ENCODE measurements at places on chromosomes 16 and 17.

DNA sequence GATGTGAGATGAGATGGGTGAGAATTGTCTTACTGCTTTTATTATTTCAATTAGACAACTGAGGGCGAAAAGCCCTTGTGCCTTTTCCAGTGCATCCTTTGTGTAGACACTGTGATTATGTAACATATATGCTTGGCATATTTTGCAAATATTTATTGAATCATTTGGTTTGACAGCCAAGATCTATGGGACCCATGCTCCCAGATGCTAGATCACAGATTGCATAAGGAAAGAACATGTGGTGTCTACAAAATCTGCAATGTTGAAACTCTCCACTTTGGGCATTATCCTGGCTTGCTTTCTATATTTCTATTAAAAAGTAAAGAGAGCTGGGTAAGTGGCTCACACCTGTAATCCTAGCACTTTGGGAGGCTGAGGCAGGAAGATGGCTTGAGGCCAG, 4.8 kb upstream of the COG1 start:
- no peak for DNase-seq

DNA sequence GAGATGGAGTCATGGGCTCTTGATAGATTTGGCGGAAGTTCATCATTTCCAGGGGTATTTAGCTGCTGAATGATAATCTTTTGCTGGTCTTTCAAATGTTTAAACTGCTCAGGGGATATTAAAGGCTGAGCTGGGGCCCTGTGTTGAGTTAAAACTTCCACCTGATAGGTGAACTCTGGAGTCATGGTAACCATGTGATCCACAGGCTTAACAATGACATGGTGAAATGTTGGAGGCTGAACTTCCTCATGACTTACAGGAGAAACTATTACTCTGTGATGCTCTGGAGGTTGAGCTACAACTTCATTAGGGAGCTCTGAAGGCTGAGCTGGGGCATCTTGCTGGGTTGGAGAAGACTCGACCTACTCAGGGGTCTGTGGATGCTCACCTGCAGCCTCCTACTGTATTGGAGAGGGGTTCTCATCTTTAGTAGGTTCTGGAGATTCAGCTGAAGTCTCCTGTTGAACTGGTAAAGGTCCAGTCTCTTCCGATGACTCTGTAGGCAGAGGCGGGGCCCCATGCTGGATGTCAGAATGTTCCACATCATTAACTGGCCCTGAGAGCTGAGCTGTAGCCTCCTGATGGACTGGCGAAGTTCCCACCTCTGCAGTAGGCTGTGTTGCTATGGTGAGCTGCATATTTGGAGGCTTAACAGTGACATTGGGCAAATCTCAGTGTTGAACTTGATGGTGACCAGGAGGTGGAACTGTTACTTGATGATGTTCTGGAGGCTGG, 24.2 kb downstream of the RDM1 start:
- DNase-seq: no peak

GRCh38 chr17:17186051-17186450, 20.1 kb downstream of the PLD6 start:
- DNase-seq: peak; percentile 30

DNA sequence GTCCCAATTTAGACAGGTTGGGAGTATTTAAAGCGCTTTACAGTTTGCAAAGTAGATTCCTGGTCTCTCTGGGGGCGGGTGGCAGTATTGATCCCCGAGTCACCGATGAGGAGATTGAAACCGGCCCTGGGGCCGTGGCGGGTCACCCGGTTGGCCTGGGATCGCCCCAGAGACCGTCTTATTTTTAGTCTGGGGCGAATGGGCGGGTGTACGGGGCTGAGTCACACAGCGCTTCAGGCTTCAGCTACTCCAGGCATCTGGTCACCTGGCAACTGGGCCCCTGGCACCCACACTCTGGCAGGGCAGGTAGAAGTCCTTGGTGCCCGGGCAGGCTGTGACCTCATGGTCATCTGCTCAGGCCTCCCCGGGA, 669 bp downstream of the MIEF2 start:
- no peak for DNase-seq

DNA sequence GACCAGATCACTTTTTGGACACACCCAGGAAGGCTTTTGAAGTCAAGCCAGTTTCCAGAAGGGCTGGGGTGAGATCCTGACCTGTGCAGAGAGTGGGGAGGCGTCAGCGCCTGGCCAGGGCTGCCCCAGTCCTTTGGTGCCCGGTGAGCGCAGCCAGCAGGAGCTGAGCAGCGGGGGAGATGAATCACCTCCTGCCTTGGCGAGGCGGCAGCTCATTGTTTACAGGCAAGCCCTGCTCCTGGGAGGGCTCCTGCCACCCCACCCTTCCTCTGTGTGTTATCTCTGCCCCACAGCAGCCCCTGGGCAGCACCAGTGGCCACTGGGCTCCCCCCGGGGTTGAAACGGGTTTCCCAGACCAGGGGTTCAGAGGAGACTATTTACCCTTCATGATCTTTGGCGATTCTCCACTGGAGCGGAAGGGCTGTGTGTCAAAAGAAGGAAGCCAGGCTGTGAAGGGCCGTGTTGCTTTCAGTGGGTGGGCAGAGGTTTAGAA, 14.1 kb upstream of the ITGB4 start:
- DNase-seq: no peak

DNA sequence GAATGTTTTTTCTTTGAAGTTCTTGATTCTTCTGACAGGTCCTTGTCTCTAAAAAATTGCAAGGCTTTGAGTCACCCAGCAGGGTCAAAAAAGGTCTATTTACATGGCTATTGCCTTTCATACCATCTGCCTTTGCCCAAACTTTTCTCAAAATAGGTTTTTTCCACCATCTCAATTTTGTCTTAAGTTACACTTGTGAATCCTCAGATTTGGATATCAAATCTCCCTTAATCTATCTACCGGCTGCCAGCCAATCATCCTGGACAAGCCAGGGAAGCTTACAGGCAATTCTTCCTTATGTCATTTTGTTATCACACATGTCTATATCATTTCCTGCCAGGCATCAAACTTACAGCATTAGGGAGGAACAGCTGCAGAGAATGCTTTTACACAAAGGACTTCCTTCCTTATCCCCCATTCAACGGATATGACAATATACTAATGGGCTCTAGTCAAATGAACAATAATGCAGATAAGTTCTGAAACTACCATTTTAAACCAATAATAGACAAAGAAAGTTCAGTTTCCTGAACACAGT, 104.1 kb upstream of the CORO6 start:
- DNase-seq: no peak

DNA sequence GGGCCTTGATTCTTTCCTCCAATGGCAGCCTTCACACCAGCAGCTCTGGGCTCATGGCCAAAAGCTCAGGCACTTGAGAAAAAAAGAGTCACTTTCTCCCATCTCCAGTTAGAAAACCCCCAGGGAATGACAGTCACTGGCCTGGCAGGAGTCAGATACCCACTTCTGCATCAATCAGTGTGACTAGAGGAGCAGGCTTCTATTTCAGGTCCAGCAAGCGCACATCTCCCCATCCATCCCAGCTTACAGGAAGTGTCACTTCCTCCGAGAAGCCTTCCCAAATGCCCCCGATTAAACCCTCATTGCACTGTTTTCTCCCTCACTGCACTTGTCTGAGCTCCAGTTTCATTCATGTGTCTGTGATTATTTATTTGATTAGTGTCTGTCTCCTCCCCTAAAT, 30.4 kb upstream of the CCL1 start:
- no peak for DNase-seq

DNA sequence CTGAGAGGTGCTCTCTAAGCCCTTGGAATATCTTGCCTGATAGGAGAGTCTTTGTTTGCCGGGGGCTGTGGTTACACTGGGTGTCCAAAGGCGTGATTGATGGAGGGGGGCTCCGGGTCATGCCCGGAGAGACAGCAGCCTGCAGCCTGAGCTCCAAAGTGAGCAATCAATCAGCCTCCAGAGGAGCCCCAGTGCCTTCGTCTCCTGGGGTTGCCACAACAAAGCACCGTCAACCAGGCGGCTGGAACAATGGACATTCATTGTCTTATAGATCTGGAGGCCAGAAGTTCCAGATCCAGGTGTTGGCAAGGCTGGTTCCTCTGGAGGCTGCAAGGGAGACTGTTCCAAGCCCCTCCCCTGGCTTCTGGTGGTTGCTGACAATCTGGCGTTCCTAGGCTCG, 24.0 kb upstream of the GINS2 start:
- no peak for DNase-seq

- no peak for DNase-seq
Measured at GRCh38 chr17:72077326-72077960, 43.4 kb upstream of the SOX9 start.

DNA sequence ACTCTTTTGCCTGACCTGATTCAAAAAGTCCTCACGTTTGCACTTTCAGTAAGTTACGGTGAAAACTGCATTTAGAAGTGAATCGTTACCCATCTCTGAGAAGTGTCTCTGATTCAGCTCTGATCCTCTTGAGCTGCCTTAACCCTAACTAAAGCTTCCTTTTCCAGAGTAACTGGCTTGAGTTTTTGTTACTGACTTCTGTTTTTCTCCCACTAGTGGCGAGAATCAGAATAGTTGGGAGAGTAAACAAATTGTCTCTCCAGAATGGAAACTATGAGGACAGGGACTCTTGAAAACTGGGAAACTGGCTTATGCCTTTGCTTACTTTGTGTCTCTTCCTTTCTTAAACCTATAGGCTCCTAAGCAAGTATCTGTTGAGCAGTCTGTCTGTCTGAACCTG, 31.3 kb upstream of the KPNB1 start:
- no peak for DNase-seq

- DNase-seq: no peak
Measured at GRCh38 chr17:22514767-22515320, 822.5 kb downstream of the KCNJ18 start.

DNA sequence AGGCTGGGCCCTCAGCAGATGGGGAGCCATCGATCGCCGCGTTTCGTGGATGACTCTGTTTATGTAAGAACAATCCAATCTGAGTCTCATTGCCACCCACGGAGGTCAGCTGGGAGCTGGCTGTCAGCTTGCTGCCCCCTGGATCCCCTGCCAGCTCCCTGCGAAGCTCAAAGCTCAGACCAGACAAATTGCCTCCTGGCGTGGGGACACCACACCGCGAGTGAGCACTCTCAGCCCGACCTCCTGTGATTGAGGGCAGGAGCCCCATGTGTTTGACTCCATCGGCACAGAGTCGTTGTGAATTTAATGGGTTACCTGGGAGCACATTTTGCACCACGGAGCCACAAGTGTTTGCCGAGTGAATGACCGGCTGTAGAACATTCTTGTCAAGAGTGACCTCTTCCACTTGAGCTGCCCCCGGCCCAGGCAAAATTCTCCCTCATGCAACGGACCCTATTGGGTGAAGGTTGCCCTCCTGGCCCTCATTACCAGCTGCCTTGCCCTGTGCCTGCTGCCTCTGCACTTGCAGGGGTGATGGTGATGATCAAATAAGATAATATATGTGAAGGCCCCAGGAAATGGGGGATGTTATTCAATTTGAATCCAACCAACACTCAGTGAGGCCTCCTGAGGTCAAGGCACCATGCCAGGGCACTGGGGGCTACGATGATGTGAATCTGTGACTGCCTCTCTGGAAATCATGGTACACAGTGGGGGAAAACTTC, 7.6 kb upstream of the GFAP start:
- DNase-seq: no peak

DNA sequence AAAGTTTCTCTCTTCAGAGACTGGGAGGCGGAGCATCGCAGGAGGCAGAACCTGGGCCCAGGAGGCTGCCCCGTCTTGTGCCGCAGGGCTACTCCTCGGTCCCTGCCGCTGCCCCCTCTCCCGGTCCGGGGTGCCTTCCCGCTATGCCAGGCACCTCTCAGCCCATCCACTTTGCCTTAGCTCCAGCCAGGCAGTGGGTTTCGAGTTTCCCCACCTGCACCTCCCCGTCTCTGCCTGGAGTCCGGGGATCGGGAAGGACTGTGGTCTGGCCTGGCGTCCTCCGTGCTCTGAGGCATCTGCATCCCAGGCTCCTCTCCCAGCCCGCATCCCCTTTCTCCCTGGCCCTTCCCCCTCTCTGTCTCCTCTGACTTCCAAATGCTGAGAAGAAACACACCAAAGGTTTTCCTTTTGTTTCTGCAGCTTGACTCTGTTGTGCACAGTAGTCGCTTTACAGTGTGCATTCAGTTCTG, 26.8 kb upstream of the PIK3R6 start:
- DNase-seq: no peak

- DNase-seq: no peak
Measured at GRCh38 chr17:8222380-8222629, 11.9 kb upstream of the AURKB start.

GRCh38 chr17:7703584-7704479, 1.2 kb upstream of the EFNB3 start:
- no peak for DNase-seq
